Renal cortical epithelial cell (primary cell): ENCODE measurements at places on chromosomes 1 and 21. TPM values are rescaled to one million over a fixed set of nuclear protein-coding genes. Genes with fewer than 3 reads are reported as not detected.

- no peak for DNase-seq
Measured at GRCh38 chr1:171292799-171293198, 21.2 kb upstream of the FMO4 start.

Gene USP21
- total RNA-seq = 1.7 and 16.2 TPM in 2 replicates

Gene HTR6
- not detected in 2 replicates for total RNA-seq

GRCh38 chr21:33988237-33989017 lies 72.8 kb upstream of the ATP5PO start:
- no peak for DNase-seq

Gene TMEM240
- total RNA-seq = 0.35 and 1.1 TPM in 2 replicates

GRCh38 chr21:16978309-16978895 lies 534.4 kb upstream of the CXADR start:
- no peak for DNase-seq

DNA sequence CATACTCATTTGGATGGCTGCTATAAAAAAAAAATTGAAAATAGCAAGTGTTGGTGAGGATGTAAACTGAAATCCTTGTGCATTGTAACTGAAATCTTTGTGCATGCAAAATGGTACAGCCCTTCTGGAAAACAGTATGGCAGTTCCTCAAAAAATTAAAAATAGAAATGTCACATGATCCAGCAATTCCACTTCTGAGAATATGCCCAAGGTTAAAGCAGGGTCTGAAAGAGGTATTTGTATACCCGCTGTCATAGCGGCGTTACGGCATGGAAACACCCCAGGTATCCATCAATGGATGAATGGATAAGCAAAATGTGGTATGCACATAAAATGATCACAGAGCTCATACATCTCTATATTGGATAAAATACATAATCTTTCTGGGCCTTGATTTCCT lies 116.7 kb downstream of the RUSC1 start:
- DNase-seq = no peak

Gene TRIM67
- 0.10 TPM in 1 of 2 replicates, not detected in the other for total RNA-seq

GRCh38 chr1:185719021-185719420 lies 15.2 kb upstream of the HMCN1 start:
- peak; percentile 99 for DNase-seq

DNA sequence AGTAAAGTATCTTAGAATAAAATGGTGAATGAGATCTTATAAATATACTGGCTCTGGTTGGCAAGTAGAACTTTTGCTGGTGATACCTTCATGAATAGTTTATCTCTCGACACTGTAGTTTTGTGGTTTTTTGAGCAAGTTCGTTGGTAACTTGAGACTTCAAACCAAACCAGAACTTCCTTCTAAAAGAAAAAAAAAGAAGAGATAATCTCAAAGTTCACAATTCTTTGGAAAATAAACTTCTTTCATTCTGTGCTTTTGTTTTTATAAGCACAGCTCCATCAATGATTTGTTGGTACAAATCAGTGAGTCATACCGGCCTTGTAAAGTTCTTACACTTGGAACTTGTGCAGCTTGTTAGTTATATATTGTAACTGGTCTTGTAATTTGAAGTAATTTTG lies 2.3 kb downstream of the HIPK1 start:
- DNase-seq = peak; percentile 93

Gene PPP1R15B
- total RNA-seq = 34.9 and 46.9 TPM in 2 replicates

Gene TNFRSF18
- total RNA-seq = 0.50 TPM in 1 of 2 replicates, not detected in the other

Gene LCK
- total RNA-seq = 0.10 and 0.69 TPM in 2 replicates

Gene NBPF10
- 1.0 and 2.2 TPM in 2 replicates for total RNA-seq

Gene AADACL3
- not detected in 2 replicates for total RNA-seq

GRCh38 chr1:24770881-24771280 lies 25.6 kb downstream of the CLIC4 start:
- no peak for DNase-seq

Gene TMPRSS15
- not detected in 2 replicates for total RNA-seq

DNA sequence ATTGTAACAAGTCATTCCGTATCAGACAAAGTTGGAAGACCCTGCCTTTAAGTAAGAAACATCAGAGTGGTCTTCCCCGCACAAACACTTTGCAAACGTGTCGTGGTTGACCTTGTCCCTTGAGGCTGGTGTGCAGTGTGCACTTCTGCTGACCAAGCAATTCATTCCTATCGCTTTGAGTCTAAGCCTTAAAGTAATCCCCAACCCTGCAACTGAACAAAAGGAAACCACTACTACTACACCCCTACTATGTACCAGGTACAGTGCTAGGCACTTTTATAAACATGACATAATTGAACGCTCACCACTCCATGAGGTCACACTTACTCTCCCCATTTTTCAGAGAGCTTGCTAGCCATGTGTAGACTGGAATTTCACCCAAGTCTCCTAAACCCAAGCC lies 10.6 kb downstream of the ITPKB start:
- no peak for DNase-seq

GRCh38 chr1:110620250-110620615 lies 14.1 kb upstream of the KCNA2 start:
- DNase-seq = no peak

DNA sequence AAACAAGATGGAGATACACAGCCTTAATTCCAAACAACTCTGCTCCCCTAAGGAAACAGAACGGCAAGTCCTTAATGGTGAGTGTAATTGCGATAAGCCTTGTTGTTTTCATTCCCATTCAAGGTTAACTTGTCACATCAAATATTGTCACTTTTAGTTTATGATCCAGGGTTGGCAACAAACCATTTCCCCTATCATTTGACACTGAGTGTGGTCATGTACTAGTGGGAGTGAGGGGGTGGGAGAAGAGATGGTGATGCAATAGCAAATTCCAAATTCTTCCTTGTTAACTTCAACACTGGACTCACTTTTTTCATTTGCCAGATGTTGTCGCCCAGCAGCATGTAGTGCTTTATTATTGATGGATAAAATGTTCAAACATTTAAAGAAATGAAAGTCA lies 140.4 kb downstream of the ZNF326 start:
- peak; percentile 21 for DNase-seq

Gene KIRREL1
- 161 and 297 TPM in 2 replicates for total RNA-seq

DNA sequence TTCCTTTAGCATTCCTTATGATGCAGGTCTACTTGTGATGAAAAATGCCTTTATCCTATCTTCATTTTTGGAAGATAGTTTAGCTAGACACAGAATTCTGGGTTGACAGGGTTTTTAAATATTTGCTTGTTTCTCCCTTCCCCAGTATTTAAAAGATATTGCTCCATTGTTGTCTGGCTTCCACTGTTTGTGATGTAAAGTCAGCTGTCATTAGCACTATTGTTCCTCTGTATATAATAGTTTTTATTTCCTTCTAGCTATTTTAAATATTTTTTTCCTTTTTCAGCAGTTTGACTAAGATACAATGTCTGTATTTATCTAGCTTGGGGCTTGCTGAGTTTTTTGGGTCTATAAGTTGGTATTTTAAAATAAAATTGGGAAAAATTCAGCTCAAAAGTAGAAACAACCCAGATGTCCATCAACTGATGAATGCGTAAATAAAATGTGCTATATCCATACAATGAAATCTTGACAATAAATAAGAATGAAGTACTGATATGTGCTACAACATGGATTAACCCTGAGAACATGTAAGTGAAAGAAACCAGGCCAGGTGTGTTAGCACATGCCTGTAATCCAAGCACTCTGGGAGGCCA lies 11.2 kb downstream of the IFT25 start:
- DNase-seq = no peak

Gene TEX38
- total RNA-seq = not detected in 2 replicates

- no peak for DNase-seq
Measured at GRCh38 chr1:17097787-17098186, 21.5 kb downstream of the PADI2 start.

Gene MEGF6
- 5.7 and 12.0 TPM in 2 replicates for total RNA-seq

Gene MLLT11
- total RNA-seq = 6.1 and 6.6 TPM in 2 replicates

GRCh38 chr1:231334079-231334666 lies 3.5 kb downstream of the EXOC8 start:
- no peak for DNase-seq

Gene KCND3
- total RNA-seq = 0.17 and 0.30 TPM in 2 replicates

Gene VCAM1
- 57.8 and 242 TPM in 2 replicates for total RNA-seq

DNA sequence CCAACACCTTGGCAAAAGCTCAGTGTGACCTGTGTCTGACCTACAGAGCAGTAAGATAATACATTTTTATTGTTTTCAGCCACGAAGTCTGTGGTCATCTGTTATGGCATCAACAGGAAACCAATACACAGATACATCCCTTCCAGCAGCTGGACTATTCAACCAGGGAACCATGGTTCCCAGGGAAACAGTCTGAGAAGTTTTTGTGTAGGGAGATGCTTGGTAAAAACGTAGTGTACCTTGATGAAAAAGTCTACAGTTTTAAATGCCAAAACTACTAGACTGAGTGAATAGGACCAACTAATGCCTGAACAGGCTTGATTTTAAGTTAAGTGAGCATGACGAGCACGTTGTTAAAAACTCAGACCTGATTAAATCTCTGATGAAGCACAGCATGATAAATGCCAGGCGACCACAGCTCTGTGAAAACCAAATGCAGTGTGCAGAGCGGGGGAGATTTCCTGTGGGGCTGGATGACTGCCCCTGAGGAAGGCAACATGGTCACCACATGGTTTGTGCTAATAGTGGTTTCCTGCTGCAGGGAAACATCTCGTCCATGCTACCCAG lies 228.9 kb downstream of the TNR start:
- DNase-seq = peak; percentile 92

Gene CASZ1
- 7.8 and 8.9 TPM in 2 replicates for total RNA-seq

DNA sequence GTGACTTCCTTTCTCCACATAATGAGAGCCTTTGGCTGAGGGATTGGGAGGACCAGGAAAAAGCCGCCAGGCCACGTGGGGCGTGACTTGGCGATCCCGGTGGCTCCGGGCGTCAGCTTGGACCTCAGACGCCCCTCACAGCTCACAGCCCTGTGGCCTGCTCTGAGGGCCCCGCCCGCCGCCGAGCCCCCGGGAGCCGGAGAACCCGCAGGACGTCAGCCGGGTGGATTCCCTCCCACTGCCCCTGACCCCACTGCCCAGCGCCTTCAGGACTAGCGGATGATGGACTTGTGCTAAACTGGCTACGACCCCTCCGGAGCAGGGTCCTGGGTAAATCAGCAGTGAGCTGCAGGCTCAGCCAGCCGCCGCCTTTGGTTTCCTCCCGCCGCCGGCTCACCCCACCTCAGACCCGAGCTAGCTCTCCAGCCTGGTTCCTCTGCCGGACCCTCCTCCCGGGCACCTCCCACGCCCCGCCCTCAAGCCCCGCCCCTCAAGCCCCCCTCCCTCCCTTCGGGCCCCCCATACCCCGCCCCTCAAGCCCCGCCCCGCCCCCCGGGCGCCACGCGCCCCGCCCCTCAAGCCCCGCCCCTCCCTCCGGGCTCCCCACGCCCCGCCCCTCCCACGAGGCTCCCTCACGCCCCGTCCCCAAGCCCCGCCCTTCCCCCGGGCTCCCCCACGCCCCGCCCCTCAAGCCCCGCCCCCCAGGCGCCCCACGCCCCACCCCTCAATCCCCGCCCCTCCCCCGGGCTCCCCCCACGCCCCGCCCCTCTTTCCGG lies 10.0 kb upstream of the FAAP20 start:
- DNase-seq = no peak

Gene LYST
- 12.0 and 23.6 TPM in 2 replicates for total RNA-seq

- DNase-seq = peak; percentile 19
Measured at GRCh38 chr1:190169311-190170067, 308.2 kb downstream of the BRINP3 start.

DNA sequence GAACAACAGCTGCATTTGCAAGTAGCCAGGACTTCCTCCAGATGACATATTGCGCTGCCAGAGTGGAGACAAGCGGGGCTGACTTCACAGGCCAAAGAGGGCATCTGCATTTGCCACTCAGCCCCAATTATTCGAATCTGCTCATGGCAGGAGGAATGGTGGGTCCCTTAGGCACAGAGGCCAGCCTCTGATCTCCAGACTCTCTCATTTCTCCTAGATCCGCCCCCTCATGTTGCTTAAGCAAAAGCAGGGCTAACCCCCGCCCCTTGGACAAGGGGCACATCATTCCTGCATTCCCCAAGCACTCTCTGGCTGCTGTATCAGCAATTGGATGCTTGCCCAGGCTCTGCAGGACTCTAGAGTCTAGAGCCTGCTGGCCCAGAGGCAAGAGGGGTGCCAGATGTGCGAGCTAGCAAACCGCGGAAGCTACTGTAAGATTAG lies 262.4 kb downstream of the ST6GALNAC3 start:
- peak; percentile 82 for DNase-seq

GRCh38 chr1:57279909-57280666 lies 143.8 kb downstream of the DAB1 start:
- peak; percentile 79 for DNase-seq

DNA sequence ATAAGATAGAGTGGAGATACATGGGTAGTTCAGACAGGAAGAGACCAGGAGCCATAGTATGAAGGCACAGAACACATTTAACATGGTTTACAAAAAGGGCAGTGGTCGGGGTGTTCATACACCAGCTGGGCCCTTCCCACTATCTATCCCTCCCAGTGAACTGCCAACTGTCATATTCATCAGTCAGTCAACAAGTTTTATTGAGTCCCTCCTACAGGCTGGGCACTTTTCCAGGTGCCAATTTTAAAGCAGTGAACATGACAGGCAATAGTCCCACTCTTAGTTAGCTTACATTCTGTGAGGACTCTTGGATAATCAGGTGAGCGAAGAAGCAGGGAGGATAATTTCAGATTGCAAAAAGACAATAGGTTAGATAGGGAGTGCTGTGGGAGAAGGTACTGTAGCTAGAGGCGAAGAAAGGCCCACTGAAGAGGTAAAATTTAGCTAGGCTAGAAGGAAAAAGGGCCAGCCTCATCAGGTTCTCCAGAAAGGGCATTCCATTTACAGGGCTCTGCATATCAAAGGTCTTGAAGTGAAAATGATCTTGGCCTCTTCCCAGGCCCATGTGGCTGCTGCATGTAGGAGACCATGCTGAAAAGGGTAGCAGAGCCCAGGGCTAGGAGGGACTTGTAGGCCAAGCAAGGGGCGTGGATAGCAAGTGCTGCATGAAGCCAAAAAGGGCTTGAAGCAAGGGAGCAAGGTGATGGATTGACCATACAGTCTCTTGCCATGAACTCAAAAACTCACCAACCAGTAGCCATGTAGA lies 274.7 kb upstream of the SNX7 start:
- DNase-seq = no peak

Gene C1orf87
- 0.17 TPM in 1 of 2 replicates, not detected in the other for total RNA-seq

GRCh38 chr1:160171980-160172379 lies 18.4 kb upstream of the CASQ1 start:
- no peak for DNase-seq

- DNase-seq = no peak
Measured at GRCh38 chr1:19418503-19418971, 66.8 kb downstream of the CAPZB start.

DNA sequence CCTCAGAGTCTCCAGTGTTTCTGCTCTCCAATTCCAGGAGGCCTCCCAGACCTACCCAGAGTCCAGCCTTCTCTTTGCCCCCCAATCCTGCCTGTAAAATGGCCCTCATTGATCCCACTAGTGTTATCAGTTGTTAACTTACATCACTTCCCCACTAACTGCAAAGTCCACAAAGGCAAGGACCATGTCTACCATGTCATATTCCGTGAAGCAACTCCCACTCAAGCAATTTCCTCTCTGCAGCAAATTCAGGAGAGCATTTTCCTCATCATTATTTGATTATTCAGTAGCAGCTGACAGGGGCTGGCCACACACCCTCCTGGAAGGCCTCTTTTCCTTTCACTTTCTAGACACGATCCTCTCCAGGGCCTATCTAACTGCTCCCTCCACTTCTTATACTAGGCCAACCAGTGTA lies 153.5 kb downstream of the RERE start:
- DNase-seq = peak; percentile 52

- peak; percentile 18 for DNase-seq
Measured at GRCh38 chr1:223628233-223629125, 37.0 kb downstream of the CAPN8 start.

GRCh38 chr21:23799376-23799775 lies 1807.9 kb downstream of the MRPL39 start:
- no peak for DNase-seq

GRCh38 chr21:42495027-42495426 lies 997 bp downstream of the RSPH1 start:
- no peak for DNase-seq
